ENCODE measurements at places on chromosomes 1 and 21.

DNA sequence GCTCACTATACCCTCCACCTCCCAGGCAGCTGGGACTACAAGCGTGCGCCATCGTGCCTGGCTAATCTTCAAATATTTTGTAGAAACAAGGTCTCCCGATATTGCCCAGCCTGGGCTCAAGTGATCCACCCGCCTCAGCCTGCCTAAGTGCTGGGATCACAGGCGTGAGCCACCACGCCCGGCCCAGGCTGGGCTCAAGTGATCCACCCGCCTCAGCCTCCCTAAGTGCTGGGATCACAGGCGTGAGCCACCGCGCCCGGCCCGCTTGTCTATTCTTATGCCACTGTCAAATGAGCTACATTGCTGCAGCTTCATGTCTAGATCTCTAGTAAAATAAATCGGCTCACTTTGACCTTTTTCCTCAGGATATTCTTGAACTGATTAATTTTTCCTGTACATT is 107.7 kb upstream of the COL6A1 start:
- DNase-seq, result no peak

DNA sequence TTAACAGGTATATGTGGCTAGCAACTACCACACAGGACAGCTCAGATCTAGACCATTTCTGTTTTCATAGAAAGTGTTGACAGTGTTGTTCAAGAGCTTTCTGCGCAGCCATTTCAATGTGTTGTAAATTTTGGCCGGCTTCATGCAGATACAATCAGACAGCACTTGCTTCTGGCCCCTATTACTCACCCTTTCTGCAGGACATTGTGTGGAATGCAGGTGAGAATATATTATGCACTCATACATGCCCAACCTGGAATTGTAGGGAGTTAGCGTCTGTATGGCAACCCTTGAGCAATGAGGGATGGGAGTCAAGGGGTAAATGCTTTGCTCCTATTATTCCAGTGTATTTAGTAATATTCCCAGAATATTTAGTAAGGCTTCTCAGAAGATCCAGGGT is 180.9 kb upstream of the PLXNA2 start:
- DNase-seq, result no peak

DNA sequence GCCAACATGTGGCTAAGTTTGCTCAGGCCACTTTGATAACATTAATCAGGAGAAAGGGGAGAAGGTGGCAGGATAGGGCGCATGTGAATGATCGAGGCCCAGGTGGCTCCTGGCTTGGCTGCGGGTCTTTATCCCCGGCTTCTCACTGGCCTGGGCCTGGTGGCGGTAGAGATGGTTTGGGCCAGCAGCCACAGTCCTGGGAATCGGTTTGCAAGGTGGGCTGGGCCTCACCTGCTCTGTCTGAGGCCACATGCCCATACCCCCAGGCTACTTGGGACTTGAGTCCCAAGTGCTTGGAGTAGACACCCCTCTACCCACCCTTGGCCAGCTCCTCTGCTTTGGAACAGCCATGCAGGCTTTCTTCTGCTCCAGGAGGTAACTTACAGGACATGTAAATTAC is 49.7 kb upstream of the DISP3 start:
- no peak for DNase-seq

- no peak for DNase-seq
Measured at GRCh38 chr1:32618673-32619221, 31.6 kb downstream of the ZBTB8OS start.

DNA sequence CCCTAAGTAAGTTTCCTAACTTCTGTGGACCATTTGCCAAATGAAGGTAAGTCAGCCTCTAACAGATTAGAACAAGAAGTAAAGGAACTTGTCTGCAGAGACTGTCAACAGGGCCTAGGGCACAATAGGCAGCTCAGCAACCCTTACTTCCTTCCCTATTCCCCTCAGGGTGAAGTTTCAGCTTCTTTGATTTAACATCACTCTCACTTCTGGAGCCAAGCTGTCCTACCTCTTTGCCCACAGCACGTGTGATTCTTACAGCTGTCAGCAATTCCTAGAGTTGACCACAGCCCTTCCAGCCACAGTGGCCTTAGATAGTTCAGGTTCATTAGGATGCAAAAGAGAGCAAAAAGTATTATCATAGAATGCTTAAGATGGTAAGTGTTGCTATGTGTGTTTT is 7.6 kb upstream of the EIF4G3 start:
- no peak for DNase-seq

DNA sequence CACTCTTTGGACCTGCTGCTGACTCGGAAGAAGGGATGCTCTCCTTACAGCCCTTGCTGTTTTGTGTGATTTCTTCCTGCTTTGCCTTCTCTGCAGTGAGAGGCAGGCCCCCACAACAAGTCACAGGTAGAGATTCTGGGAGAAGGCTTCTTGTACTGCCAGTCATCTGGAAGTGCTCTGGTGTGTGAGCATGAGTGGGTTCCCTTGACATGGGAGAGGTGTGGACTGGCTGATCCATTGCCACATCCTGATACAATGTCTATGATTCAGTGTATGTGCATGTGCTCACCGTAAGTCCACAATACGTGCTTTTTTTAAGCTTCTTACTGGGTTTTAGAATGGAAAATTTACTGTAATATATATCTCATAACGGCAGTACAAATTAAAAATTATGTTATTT is 46.0 kb upstream of the PLA2G4A start:
- DNase-seq, result no peak

DNA sequence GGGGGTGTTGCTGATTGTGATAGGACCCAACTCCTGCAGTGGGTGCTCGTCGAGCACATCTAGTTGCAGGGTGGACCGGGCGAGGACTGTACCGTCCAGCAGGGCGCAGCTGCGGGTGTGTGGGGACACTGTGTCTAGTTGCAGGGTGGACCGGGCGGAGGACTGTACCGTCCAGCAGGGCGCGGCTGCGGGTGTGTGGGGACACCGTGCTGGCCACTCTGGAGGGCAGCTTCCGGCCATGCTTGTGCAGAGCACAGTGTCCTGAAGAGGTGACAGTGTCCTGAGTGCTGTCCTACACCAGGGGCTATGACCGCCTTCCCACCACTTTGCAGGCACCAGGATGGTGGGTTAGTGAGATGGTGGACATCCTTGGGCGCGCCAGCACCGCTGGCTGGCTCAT is 4.6 kb upstream of the TRPM2 start:
- DNase-seq, result no peak

DNA sequence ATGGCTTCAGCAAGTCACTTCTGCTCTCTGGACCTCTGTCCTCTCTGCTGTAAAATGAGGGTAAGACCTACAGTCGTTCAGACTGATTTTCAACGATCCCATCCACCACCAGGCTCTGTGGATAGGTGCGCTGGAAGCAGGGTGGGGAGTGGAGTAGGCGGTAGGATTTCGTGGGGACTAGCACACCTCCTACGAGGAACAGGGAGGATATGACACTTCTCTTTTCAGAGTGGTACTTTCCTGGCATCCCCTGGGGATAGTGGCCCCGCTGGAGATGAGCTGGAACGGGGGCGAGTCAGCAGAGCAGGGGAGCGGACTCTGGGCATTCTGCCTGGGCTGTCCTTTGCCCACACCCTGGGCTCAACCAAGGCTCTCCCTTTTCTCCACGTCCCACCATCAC is 17.7 kb downstream of the ETNK2 start:
- no peak for DNase-seq
